Activated CD4-positive, alpha-beta T cell treated with anti-CD3 and anti-CD28 coated beads, Interleukin-2, amount 50 U/mL, for 4 hours (primary cell): ENCODE measurements at places on chromosomes 6 and 20.

DNA sequence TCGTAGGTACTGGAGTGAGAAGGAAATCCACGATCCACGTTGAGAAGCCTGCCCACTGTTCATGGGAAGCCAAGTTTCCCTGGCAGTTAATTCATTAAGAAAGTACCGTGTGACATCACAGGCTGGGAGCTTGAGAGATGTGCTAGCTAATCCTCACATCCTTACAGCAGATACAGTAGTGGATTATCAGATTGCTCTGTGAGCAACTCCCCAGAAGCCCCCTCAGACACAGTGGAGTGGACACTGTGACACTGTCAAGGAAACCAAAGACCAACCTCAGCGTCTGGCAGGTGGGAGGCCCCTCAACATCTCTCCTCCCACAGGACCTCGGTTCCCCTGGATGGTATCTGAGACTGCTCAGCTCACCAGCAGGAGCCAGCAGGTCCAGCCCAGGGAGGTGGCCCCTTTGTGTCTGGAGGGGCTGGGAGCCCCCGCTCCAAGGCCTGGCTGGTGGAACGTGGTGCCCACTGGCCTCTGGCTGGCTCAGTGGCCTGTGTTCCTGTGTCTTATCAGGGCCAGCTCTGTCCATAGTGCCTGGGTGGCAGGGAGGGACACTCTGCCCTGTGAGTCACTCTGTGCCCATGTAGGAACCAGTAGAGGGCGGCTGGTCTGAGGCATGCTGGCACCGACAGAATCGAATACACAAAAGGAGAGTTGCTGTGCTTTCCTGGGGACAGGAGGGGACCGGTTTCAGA lies 7.2 kb downstream of the PYGB start:
- no peak for DNase-seq

- DNase-seq: no peak
These were observed 17.9 kb downstream of the FAXC start for GRCh38 chr6:99331531-99331930.

DNA sequence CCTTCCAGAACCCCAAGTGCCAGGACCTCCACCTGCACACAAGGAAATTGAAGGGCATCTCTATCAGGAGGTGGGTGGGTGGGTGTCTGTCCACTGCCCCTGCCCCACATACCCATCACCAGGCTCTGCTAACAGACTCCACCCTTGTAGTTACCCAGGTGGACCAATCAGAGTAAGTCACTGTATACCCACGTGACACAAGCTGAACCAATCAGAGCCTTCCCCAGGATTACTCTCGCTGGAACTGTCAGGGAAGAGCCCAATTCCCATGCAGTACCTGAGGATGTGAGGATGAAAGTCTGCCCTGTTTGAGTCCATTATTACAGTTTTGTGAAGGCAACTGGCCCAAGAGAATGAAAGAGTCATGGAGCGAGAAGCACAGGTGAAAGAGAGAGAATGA lies 4.2 kb downstream of the OCSTAMP start:
- no peak for DNase-seq

DNA sequence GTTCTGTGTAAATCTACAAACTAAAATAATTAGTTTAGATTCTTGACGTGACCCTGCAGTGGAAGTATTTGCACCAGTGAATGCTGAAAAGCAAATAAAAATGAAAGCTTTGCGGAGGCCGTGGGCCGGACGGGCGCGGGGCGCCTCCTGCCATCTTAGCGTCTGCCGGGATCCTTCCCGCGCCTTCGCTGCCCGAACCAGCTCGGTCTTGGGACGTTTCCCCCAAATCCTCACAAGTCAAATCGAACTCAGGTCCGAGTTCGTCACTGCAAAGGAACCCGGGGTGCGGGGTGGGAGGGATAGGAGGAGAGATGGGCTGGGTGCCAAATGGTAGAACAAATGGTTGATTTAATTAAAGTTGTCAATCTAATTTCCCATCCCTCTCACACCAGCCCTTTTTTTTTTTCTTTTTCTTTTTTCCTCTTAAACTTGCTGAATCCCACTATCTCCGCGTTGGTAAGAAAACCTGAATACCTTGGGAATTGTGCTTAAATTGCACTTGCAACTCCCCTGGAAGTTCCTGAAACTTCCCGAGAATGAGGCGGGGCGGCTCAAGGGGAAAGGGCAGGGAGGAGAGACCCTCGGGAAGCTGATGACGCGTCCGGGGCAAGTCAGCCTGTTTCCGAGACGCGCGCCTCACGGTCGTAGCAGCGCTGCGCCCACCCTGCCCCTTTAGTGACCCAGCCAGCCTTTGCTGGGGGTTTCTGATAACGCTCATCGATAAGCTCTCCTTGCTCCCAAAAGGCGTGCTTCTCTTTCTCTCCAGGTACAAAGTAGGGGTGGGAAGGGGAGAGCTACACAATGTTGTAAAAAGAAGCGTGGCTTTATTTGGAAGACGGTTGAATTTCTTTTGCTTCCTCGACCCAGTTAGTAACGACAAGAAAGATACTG lies 1.8 kb downstream of the GJA1 start:
- peak; percentile 0 for DNase-seq

- no peak for DNase-seq
These were observed 73.6 kb downstream of the LCA5 start for GRCh38 chr6:79463621-79464050.

GRCh38 chr6:154230910-154231595 lies 125.5 kb downstream of the IPCEF1 start:
- DNase-seq: no peak

GRCh38 chr6:132142768-132143167 lies 191.6 kb upstream of the CCN2 start:
- no peak for DNase-seq

GRCh38 chr20:1711826-1712601 lies 54.4 kb upstream of the SIRPG start:
- no peak for DNase-seq

DNA sequence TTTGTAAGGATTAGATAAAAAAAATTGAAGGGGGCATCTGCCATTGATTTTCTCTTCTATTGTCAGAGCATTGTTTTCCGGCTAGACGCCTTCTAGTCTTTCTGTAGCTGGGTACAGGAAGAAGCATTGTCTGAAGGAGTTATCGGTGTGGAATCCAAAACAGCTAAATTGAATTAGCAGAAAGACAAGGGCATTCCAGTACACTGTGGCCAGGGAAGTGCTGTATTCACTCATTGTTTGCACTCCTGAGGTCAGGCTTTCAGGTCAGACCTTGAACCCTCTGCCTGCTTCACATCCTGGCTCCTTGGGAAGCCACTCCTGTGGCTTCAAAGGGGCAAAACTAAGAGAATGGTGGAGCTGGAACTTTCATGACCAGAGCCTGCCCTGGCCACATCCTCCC lies 81.1 kb upstream of the SNAP25 start:
- no peak for DNase-seq

DNA sequence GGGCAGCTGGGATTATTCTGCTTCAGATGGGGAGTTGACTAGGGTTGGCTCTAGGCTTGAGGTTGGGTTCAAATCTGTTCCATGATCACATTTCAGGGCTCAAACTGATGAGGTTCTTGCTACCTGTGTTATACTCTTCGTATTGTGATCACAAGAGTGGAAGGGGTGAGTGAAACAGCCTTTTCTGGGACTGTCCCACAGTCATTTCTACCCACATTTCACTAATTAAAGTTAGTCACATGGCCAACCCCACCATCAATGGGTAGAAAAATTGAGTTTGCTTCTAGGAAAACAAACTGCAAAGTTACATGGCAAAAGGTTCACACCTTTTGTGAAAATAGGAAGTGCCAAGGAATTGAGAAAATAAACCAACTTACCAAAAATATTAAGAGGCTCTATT lies 33.5 kb upstream of the BMP2 start:
- no peak for DNase-seq

GRCh38 chr6:139647016-139647415 lies 272.6 kb upstream of the CITED2 start:
- DNase-seq: no peak

DNA sequence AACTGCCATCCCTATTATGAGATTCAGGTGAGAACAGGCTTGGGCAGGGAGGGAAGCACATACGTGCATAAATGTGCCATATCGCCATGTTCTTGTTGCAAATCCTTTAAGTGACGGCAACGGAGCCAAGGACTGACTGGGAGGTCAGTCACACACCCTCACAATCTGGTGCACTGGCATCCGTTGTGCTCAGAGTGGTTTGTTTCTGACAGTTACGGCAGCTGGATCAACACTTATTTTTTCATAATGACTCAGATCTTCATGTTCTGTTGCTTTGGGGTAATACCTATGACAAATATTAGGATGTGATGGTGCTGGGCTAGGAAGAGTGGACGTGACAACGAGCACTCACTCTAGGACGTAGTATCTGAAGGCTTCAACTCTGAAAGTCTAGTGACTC lies 56.2 kb upstream of the PREP start:
- no peak for DNase-seq

DNA sequence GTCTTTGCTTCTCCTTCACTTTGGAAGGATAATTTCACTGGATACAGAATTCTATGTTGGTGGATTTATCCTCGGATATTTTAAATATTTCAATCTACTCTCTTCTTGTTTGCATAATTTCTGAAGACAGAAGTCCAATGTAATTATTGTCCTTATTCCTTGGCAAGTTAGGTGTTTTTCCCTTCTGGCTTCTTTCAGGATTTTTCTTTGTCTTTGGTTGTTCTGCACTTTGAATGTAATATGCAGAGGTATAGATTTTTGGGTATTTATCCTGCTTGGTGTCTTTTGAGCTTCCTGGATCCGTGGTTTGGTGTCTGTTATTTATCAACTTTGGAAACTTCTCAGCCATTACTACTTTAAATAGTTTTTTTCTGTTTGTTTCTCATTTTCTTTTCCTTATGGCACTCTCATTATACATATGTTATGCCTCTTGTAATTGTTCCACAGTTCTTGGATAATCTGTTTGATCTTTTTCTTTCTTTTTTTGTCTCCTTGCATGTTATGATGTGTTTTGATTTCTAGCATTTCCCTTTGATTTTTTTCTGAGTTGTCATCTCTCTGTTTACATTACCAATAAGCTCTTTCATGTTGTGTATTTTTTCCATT lies 48.6 kb upstream of the ATXN1 start:
- no peak for DNase-seq

GRCh38 chr20:62362590-62362940 lies 4.5 kb downstream of the LAMA5 start:
- no peak for DNase-seq

- no peak for DNase-seq
These were observed 4.4 kb downstream of the ZKSCAN3 start for GRCh38 chr6:28353981-28354676.

DNA sequence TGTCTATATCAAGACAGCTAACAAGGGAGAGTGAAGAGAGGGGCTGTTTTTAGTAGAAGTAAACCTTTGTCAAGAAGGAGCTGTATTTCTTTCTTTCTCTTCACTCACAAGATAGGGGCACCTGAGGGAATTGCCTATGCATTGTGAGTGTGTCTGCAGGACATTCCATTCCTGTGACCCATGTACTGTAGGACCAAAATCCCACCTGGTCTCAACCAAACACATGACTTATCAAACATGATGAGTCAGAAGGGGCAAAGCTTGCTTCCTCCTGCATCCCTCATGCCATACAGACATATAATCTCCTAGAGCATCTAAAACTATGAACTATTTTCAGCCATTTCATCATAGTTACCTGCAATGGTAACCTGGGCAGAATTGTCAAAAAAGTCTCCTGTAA lies 21.8 kb downstream of the PKHD1 start:
- no peak for DNase-seq
